ENCODE measurements at places on chromosomes 7 and 10.

DNA sequence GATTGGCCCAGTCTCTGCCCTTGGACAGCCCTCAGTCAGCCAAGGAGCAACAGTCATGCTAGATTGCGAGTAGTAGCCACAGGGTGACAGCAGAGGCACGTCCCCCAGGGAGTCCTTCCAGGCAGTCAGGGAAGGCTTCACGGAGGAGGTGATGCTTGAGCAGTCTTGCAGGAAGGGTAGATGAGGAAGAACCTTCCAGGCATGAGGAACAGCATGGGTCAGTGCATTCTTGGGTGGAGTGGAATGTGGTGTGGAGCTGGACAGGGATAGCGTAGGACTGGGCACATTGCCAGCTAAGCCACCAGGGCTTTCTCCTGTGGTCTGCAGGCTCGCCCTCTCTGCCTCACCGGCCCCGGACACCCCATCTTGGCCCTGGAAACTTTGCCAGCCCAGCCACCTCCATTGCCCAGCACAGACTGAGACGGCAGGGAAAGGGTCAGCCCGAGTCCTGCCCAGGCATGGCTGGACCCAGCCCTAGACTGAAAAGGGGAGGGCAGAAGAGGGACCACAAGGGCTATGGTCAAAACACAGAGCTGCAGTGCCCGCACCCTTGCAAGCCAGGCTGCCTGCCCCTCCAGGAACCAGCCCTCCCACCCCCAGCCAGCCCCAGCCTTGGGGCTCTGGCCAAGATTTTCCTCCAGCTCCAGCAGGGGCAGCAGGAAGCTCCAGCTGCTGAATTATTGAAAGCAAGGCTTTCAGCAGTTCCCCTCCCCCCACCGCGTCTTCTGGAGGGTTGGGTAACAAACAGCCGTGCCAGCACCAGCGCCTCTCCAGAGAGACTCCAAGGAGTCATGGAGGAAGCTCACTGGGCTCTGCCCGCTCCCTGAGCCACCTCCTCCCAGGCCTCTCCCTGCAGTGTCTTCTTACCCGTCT, 18.7 kb downstream of the SRRM3 start:
- no peak for DNase-seq

- DNase-seq, result no peak
Measured at GRCh38 chr7:85287106-85287825, 100.4 kb upstream of the SEMA3D start.

DNA sequence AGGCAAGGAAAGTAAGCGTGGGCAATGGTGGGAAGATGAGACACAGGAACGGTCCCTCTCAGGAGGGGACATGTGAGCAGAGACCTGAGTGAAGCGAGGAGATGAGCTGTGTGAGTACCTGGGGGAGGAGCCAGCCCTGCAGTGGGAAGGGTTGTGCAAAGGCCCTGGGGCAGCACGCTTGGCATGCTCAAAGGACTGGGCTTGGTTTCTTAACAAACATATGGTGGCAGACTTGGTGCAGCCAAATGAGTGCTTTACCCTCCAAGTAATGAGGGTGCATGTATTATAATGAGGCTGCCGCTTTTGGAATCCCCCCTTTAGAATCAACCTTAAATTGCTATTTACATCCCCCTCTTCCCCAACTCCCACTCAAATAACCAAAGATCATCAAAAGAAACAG, 152.7 kb upstream of the FRMD4A start:
- DNase-seq, result no peak

GRCh38 chr7:48011951-48012350, 17.0 kb downstream of the SUN3 start:
- DNase-seq, result no peak

GRCh38 chr10:13608246-13608853, 21.6 kb downstream of the PRPF18 start:
- DNase-seq, result peak; percentile 53

DNA sequence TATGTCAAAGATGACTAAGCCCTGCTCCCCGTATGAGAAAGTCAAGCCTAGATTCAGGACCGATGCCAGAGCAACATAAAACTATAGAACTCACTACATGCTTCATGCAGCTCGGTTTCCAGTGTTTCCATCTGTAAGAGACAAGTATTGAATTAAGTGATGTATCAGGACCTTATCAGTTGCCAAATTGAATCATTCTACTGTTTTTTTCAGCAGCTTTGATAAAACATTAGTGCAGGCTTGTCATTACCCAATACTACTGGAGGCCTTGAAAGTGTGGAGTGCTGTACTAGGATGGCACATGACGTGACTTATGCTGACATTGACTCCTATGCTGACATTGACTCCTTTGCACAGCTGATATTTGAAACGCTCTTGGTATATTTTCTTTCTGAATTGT, 10.8 kb upstream of the NRP1 start:
- DNase-seq, result no peak

GRCh38 chr10:79246209-79246581, 101.1 kb upstream of the PPIF start:
- no peak for DNase-seq

DNA sequence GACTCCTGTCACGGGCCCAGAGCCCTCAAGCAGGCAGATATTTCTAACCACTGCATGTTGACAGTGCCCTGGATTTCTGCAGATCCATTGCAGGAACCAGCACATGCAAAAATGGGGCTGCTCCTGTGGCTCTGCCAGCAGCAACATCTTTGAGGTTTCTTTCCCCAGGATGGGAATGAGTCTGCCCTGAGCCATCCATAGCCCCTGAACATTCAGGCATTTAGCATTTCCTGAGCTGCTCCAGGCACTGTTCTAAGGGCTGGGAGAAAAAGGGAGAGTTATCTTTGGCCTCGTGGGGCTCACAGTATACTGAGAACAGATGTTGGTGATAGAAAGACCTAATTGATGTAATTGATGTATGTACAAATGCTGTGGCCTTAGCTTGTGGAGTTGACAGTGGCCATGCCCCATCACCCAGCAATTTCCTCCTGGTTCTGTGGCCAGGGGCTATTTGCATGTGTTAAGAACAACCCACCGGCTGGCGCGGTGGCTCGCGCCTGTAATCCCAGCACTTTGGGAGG, 66.0 kb upstream of the LRRC4 start:
- DNase-seq, result no peak

DNA sequence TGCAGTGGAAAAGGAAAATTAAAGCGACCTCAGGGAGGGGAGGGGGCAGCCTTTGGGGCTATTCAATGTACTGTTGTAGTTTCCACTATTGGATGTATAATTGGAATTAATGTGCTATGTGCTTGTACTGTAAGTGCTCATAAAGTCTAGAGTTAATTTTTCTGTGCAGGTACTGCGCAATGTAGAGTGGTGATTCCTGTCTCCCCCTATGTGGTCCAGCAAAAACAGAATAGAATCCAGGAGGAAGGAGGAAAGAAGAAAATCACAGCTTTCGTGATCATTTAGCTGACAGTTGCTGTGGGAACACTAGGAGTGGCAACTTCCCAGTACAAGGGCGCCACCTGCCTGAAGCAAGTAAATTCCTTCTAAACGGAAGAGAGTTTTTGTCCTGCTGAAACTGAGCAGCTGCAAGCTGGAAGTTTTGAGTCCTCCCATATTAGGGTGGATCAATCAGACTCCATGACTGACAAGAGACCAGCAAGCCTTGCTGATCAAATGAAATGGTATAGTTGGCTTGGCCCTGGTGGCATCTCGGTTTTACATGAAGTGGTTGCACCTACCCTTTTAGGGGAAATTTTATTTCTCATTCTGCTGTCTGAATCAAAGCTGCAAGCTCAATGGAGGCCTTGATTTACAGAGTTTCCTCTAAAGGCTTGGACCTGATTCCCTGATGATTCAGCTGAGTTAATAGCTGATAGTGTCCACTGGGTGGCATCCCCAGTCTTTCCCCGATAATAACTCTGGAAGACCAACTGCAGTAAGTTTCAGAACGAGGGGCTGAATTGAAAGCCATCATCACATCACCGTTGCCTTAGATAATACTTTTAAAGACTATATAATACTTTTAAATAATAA, 299.8 kb downstream of the HGF start:
- DNase-seq, result peak; percentile 23

GRCh38 chr10:2342206-2342605, 604.9 kb upstream of the ADARB2 start:
- no peak for DNase-seq

DNA sequence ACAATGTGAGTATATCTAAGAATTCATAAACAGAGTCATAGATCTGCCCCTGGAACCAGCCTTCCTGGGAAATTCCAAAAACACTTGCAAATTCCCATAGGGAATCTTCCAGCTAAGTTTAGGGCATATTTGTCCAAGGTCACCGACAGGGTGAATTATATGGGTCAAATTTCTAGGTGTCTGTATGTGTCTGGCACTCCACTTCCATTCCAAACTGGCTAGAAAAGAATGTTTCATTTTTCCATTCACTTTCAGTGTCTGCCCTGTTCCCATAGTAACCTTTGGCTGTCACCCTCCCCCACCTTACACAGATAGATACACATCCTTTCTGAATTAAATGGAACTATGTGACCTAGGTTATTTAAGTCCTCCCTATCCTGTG, 230.9 kb downstream of the CREB5 start:
- no peak for DNase-seq

- no peak for DNase-seq
Measured at GRCh38 chr10:128457136-128457535, 330.9 kb upstream of the MKI67 start.

Data from MV-4-11 (cell line).